ENCODE measurements at places on chromosomes 11 and 22.
A peak's percentile ranks its signal among the peaks of the same experiment; 100 is the strongest.

DNA sequence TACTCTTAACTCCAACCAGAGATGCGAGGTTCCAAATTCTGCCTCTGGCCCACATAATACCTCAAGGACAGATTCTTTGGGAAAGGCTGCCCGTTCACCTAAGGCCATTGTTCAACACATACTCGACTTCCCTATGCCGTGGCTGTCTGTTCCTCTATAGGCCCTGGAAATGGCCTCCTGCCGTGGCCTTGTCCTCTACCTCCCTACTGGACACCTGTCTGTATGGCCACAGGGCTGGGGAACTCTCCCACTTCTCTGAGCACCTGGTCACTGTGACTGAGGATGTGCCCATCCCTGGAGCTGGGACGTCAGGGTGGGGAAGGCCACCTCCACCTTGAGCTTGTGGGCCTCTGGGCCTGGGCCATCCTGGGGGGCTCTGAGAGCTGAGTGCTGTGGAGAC is 340.5 kb upstream of the B3GAT1 start:
- DNase-seq = no peak

GRCh38 chr11:12430954-12431595 is 53.7 kb downstream of the PARVA start:
- no peak for DNase-seq

DNA sequence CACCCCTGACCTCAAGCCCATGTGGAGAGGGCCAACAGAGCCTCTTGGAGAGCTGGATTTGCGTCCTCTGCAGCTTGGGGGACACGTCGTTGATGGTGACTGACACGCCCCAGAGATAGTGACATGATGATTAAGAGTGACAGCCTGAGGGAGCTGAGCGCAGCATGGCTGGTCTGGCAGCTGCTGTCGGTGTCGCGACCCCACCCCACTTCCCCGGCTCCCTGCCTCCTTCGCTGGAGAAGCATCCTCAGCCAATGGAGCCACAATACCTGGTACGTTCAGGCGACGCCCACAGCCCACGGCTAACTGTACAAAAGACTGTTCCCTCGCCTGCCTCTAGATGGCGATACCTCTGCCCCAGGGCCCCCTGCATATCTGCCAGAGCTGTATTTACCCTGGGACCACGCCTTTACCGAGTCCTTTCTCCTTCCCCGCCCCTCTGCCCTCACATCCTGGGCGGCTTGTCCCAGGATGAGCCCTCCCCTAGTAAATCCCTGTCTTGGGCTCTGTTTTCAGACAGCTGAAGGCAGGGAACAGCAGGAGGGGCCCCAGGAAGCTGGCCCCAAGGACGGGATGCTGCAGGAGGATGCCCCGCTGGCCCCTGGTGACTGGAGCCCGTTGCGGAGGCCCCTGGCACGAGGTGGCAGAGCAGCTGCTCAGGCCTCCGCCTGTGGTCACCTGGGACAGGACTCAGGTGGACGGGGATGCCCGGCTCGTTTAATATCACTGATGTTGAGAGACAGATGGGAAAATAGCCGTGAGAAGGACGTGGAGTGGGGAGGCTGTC is 90.6 kb downstream of the RPS6KA4 start:
- peak; percentile 70 for DNase-seq

GRCh38 chr11:67056267-67057204 is at the start of gene RHOD:
Gene RHOD, plus strand, starts transcription at chr11:67056847. Its CDS starts 56 bp downstream, at chr11:67056903.
- DNase-seq = peak; percentile 45
